ENCODE measurements at places on chromosomes 7 and 10. TPM values are rescaled to one million over a fixed set of nuclear protein-coding genes. Genes with fewer than 3 reads are reported as not detected.

NFE2L3 gene
- total RNA-seq = 0.31 TPM

TMEM236 gene
- total RNA-seq = 0.06 TPM

IL6 gene
- 6.7 TPM for total RNA-seq

TUBB8 gene
- not detected for total RNA-seq

GPR26 gene
- not detected for total RNA-seq

ORC5 gene
- 13.6 TPM for total RNA-seq

CALN1 gene
- not detected for total RNA-seq

EPC1 gene
- 29.6 TPM for total RNA-seq

EPHB4 gene
- 14.1 TPM for total RNA-seq

BMPER gene
- total RNA-seq = 5.9 TPM

DRGX gene
- total RNA-seq = not detected

NOS3 gene
- 3.7 TPM for total RNA-seq

SEMA3D gene
- 18.9 TPM for total RNA-seq

LOXL4 gene
- total RNA-seq = 82.6 TPM

CDC14C gene
- total RNA-seq = not detected

RNF32 gene
- 1.2 TPM for total RNA-seq

EPO gene
- total RNA-seq = not detected

RET gene
- total RNA-seq = not detected

MORN4 gene
- 10.4 TPM for total RNA-seq

MDFIC gene
- total RNA-seq = 31.0 TPM

PNLIP gene
- total RNA-seq = not detected

SCART1 gene
- total RNA-seq = 3.3 TPM

CTBP2 gene
- 64.5 TPM for total RNA-seq

TMEM273 gene
- 0.37 TPM for total RNA-seq

PTF1A gene
- not detected for total RNA-seq

ZNF394 gene
- 26.2 TPM for total RNA-seq

Data from aortic smooth muscle cell (primary cell).